Placental pericyte (primary cell): ENCODE measurements at places on chromosomes 6 and 20. TPM values are rescaled to one million over a fixed set of nuclear protein-coding genes. Genes with fewer than 3 reads are reported as not detected.

The STMND1 gene
- not detected in 2 replicates for total RNA-seq

The FOXQ1 gene
- 5.0 and 5.5 TPM in 2 replicates for total RNA-seq

The FAM209B gene
- not detected in 2 replicates for total RNA-seq

The LY6G6F gene
- not detected in 2 replicates for total RNA-seq

The BMP6 gene
- 1.4 and 4.6 TPM in 2 replicates for total RNA-seq

The RAET1L gene
- total RNA-seq, result not detected in 2 replicates

The BMP7 gene
- total RNA-seq, result not detected in 2 replicates

The IL17A gene
- total RNA-seq, result not detected in 2 replicates

The EYS gene
- under 0.01 TPM in 2 replicates for total RNA-seq
